Foreskin keratinocyte (primary cell): ENCODE measurements at places on chromosomes 12 and 14. TPM values are rescaled to one million over a fixed set of nuclear protein-coding genes. Genes with fewer than 3 reads are reported as not detected.
A peak's percentile ranks its signal among the peaks of the same experiment; 100 is the strongest.

The FBLN5 gene
- 0.28 and 0.75 TPM in 2 replicates for total RNA-seq

The ST8SIA1 gene
- total RNA-seq: 0.46 and 0.54 TPM in 2 replicates

- DNase-seq: peak; percentile 47
Observed at GRCh38 chr14:105491366-105491973, 424 bp downstream of the TEDC1 start.

DNA sequence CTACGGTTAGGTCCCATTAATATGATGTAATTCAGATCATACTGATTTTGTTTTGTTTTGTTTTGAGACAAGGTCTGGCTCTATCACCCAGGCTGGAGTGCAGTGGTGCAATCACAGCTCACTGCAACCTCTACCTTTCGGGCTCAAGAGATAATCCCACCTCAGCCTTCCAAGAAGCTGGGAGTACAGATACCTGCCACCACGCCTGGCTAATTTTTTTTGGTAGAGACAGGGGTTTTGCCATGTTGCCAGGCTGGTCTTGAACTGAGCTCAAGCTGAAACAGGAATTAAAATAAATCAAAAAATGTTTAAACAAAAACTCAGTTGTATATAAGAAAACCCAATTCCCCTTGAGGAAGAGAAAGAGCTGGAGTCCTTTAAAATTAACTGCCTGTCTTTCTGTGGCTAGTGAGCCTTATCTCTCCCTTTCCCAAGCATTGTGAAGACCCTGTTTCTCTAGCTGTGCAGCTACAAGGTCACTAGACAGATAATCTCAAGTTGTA lies 17.7 kb upstream of the ANAPC7 start:
- DNase-seq: no peak

DNA sequence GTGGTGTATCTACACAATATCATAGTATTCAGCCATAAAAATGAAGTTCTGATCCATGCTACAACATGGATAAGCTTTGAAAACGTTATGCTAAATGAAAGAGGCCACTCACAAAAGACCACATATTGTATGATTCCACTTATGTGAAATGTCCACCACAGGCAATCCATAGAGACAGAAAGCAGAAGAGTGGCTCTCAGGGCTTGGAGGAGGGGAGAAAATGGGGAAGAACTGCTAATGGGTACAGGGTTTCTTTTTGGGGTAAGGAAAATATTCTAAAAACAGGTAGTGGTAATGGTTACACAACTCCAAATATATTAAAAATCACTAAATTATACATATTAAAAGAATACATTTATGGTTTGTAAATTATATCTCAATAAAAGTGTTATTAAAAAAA lies 16.5 kb downstream of the SCNN1A start:
- no peak for DNase-seq

GRCh38 chr12:105341010-105341409 lies 10.5 kb downstream of the C12orf75 start:
- DNase-seq: peak; percentile 49

The BMP4 gene
- 8.6 and 13.7 TPM in 2 replicates for total RNA-seq

The GNB3 gene
- 2.1 and 2.9 TPM in 2 replicates for total RNA-seq

DNA sequence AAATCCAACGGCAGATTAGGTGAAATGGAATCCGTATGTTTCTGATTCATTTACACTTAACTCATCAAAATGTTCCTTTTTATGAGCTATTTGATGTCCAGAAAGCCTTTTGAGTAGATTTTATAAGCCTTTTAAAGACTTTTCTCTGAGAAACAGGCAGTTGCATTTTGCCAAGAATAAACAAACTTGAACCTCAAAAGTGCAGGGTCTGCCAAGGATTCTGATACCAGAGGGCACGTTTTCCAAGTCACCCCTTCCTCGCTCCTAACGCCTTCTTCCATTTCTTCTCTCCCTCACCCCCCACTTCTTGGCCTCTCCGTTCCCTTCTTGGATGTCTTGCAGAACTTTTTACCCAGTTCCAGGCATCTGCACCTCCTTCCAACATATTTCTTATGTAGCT lies 200.6 kb upstream of the TBX3 start:
- DNase-seq: no peak
